MV-4-11 (cell line): ENCODE measurements at places on chromosomes 4 and X.

- no peak for DNase-seq
Observed at GRCh38 chr4:156976147-156976546, 4.5 kb upstream of the PDGFC start.

- no peak for DNase-seq
Observed at GRCh38 chrX:145843146-145843904, 25.7 kb downstream of the SLITRK2 start.

GRCh38 chrX:110436523-110436922, 77.9 kb downstream of the RTL9 start:
- no peak for DNase-seq

GRCh38 chrX:25196221-25196620, 180.5 kb upstream of the ARX start:
- DNase-seq, result no peak

DNA sequence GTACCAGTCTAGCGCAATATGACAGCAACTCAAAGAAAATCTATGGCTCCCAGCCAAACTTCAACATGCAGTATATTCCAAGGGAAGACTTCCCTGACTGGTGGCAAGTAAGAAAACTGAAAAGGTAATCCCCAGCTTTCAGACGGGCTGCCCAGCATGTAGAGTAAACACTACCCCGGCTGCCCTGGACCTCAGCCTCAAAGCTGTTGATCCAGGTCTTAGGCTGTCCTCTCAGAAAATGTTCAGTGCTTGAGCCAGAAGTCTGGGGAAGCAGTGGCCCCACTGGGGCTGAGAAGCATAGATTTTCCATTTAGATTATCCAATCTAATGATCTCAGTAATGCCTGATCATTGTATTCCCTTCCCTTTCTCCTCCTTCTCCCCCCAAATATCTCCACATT, 21.9 kb downstream of the BMX start:
- DNase-seq, result no peak

DNA sequence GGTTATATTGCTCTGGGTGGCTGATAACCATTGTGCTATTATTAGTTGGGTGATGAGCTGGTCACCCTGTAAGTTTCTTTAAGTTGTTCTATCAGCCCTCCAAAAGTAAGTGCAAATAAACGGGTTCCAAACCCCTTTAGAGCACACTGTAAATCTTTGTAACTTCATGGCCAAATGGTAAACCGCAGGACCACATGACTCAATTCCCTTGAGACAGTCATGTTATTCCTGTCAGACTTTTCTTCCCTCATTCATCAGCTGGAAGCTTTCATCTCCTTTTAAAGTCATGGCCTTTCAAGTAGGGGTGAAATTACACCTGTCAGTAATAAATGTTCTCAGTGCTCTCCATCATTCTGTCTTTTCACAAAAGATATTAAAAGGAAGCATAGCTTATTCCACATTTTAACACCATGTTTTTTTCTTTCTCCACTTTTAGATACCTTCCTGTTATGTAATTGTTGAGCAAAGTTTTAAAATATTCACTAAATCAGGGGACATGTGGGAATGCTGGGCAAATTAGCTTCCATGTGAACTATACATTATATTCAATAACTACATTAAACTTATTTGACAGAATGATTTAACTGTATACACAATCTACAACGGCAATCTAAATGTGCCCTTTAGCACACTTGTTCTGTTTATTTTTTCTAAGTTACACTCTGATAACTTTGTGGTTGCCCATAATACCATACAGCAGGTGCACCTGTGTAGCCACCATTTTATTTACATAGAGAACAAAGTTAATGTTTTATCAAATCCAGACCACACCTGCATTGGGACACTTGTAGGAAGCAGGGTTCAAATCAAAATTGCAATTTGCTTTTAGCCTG, 275.5 kb downstream of the CFAP299 start:
- no peak for DNase-seq

GRCh38 chr4:104881136-104881886, 265.4 kb upstream of the TET2 start:
- DNase-seq, result no peak

GRCh38 chr4:88599298-88599697, 7.0 kb downstream of the HERC3 start:
- DNase-seq, result no peak

GRCh38 chrX:136190038-136190713, 42.8 kb downstream of the FHL1 start:
- DNase-seq, result no peak

GRCh38 chrX:138740341-138740740, 28.8 kb upstream of the FGF13 start:
- no peak for DNase-seq

DNA sequence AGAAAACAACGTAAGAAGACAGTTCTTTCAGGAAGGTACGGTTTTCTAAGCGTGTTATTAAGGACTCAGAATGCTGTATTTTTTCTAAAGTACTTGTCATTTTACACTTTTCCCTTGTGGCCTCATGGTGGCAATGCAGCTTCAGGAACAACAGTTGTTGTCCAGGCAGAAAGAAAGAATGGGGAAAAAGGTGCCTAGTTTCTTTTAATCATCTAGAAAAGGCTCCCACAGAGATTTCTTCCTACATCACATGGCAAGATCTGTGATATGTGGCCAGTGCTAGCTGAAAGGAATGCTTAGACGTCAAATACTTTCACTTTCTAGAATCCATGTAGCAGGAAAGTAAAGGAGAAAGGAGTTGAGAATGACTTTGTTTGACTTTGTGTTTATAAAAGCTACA, 49.0 kb upstream of the TRAM1L1 start:
- peak; percentile 49 for DNase-seq

- peak; percentile 13 for DNase-seq
Observed at GRCh38 chr4:152590179-152591031, 54.5 kb upstream of the FBXW7 start.

DNA sequence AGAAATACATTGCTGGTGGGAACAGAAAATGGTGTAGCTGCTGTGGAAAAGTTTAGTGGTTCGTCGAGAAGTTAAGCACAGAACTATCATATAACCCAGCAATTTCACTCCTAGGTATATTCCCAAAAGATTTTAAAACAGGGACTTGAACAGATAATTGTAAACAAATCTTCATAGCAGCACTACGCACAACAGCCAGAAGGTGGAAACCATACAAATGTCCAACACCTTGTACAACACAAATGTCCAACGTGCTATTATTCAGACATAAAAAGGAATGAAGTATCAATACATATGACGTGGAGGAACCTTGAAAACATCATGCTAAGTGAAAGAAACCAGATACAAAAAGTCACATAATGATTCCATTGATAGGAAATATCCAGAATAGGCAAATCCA, 37.9 kb downstream of the CUL4B start:
- DNase-seq, result no peak

- no peak for DNase-seq
Observed at GRCh38 chrX:64975491-64975890, 759 bp downstream of the ZC4H2 start.

- DNase-seq, result no peak
Observed at GRCh38 chr4:77992581-77992980, 64.5 kb upstream of the FRAS1 start.

DNA sequence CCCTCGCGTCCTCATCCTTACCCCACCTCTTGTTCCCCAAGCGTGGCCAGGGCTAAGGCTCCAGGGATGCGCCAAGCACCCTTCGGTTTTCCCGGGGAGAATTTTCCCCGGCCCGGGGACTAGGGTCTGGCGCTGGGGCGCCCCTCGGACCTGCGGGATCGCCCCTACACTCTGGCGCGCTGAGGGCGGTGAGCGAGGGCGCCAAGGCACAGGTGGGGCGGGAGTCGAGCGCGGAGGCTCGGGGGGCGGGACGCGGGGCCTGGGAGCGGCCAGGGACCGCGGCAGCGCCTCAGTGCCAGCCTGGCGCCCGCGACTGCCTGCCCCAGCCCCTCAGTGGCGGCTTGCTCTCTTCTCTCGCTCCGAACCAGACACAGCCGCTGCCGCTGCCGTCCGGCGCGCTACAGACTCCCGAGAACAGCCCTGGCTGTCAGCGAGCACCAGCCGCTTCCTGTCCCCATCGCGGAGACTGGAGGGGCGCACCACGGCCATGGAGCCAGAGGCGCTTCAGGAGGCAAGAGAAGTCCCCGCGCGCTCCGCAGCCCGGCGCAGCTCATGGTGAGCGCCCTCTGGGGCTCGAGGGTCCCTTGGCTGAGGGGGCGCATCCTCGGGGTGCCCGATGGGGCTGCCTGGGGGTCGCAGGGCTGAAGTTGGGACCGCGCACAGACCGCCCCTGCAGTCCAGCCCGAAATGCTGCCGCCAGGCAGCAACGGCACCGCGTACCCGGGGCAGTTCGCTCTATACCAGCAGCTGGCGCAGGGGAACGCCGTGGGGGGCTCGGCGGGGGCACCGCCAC, at the start of gene DRD5:
DRD5 (plus strand) TSS at position 292 of the 793 bp plus-strand sequence; CDS start at position 688, 396 bp downstream.
- no peak for DNase-seq

GRCh38 chr4:13985837-13986236, 358.3 kb upstream of the BOD1L1 start:
- DNase-seq, result no peak

DNA sequence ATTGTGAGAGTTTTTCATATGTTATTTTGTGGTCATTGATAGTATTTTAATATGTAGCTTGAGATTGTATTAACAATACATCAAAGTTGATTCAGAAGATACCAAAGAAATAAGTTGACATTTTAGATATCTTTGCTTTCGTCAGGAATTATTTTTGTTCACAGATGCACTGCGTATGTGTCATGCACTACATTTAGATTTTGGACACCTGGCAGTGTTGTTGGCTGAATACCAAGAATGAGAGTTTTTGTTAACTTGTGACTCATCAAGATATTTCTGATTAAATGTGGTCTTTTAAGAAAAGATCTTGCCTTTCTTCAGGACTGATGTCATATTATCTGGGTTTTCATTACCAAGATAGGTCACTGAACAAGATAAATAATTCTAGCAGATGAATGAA, 633.4 kb downstream of the CENPC start:
- no peak for DNase-seq

DNA sequence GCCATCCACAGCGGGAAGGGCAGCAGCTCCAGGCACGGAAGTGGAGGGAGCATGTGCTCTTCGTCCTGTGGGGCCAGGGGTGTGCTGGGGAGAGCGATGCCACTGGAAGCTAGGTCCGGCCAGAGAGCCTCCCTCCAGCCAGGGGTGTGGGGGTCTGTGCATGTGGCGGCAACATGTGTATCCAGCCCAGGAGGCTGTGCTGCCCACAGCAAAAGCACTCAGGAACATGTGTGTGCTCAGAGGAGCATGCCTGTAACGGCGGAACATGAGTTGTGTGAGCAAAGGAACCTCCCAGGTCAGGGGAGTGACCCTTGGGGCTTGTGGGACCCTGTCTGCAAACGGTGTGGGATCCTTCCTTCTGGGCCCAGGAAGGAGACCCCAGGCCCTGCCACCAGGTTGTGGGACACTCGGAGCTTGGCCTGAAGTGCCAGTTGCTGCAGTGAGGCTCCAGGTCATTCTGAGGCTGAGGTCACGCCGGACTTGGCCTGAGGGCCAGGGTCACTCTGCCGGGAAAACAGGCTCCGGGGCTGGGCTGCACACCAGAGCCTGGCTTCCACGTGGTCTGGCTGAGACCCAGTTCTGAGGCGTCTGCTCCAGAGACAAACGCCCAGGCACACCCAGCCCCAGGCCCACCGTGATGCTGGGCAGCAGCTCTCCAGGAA, 37.2 kb downstream of the CPLX1 start:
- no peak for DNase-seq

DNA sequence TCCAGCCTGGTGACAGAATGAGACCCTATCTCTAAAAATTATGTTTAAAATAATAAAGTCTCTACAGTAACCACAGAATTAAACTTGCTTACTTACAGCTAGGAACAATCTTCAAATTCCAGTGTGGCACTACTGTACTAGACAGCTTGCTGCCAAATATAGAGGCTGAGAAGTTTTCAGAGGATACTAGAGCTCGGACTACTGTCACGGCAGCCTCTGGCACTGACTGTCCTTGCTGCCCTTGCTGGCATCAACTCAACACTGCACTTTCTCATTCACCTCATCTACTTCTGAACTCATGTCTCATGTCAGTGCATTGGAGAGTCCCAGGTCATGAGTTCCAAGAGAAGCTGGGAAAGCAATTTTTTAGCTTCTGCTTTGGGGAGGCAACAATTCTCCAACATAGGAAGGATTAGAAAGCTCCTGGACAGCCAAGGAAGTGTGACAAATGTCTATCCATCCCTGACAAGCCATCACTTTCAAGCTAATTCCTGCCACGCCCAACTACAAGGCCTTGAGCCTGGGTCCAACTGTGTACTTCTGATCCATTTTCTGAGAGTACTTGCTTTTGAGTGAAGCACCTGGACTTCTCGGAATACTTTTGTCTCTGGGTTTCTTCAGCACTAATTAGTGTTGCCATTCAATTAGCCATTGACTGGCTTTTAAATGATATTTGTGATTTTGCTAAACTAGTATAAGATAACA, 98.6 kb upstream of the NR3C2 start:
- DNase-seq, result no peak

GRCh38 chrX:9948406-9948805, 18.8 kb upstream of the CLDN34 start:
- peak; percentile 0 for DNase-seq

GRCh38 chr4:126772662-126773061, 860.1 kb upstream of the INTU start:
- DNase-seq, result no peak

- DNase-seq, result no peak
Observed at GRCh38 chr4:137116144-137116543, 416.1 kb downstream of the PCDH18 start.

DNA sequence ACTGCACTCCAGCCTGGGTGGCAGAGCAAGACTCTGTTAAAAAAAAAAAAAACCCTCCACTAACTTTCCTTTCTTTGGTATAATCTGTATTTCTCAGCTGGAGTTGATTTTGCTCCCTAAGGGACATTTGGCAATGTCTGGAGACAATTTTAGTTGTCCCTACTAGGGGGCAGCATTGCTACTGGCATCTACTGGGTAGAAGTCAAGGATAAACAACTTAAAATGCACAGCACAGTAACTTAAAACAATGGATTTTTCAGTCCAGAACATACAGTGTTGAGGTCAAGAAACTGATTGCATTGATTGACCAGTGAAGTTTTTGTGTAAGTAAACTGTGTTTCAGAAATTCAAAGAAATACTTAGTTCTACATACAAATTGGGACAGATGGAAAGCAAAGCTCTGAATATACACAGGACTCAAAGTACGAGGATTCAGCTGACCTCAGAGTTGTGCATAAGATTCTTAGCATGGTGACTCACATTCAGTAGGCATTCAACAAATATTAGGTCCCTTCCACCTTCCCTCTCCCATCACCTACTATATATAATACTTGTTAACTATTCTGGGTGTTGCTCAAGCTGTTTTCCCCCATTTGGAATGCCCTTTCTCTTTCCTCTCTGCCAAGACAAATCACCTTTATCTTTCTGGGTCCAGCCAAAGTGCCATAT, 8.8 kb downstream of the DDX53 start:
- no peak for DNase-seq

DNA sequence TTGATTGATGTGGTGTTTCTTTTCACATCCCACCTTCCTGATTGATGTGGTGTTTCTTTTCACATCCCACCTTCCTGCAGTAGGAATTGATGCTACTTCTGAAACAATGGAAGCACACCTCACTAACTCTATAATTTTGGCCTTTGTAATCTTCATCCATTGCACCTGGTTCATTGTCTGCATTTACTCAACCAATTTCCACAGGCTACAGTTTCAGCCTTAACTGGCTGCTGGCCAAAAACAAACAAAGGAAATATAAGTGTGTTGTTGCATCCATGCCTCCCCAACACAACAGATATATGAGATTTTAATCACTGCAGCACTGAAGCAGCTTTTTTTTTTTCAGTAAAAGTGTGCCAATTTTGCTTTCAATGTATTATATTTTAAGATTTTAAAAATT, 867.6 kb upstream of the PCDH7 start:
- DNase-seq, result no peak
